ENCODE measurements at places on chromosomes 1 and 21.

GRCh38 chr1:112836642-112837041 lies 119.4 kb downstream of the SLC16A1 start:
- DNase-seq, result no peak

- DNase-seq, result no peak
Measured at GRCh38 chr1:222665964-222666363, 46.3 kb downstream of the AIDA start.

DNA sequence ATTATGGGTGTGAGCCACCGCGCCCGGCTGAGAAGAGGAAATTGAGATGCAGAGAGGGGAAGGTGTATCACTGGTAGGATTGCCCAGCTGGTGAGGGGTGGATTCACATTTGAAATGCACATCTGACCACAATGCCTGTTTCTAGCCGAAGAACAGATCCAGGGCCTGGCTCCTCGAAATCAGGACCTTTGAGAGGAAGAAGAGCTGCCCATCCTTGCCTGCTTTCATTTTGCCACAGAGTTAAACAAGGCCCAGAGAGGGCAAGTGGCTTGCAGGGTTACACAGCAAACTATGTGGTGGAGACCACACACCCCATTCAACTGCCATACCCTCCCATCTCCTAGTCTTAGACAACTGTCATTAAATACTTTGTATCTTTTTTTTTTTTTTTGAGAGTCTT lies 32.9 kb upstream of the TMEM61 start:
- no peak for DNase-seq

DNA sequence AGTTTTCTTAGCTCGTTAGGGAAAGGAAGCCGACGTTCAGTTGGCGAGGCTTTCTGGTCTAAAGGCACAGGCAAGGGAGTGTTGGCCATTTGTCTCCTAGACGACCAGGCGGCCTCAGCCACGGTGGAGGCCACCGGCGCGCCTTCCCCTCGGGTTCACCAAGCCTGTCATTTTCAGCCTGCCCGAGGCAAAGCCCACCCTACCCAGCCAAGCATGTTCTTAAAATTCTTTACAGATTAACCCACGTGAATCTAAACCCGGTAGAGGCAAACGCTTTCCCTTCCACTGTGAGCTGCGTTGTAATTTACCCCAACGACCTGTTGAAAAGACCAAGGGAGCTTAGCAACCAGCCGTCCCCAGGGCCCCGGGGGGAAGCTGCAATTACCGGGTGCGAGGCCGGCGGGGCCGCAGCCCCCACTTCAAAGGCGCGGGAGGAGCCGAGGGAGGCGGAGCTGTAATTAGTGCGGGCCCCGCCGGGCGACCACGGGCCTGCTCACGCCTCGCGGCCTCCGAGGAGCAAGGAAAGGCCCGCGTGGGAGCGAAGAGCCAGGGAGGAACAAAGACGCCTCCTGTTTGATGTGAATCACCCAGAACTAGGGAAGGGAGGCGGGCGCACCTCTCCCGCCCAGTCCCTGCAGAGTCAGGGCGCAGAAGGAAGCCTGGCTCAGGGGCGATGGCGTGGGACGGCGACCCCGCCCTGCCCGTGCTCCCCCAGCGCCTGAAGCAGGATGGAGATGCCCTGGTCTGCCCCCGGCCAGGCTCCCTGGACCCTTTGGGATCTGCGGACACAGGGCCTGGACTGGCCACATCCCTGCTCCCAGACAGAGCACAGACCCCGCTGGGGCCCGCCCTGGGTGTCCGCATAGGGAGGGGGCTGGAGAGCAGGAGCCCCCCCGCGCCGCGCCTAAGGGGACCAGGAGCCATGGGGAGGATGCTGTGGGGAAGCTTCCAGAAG lies 12.1 kb upstream of the TSPEAR start:
- DNase-seq, result no peak

GRCh38 chr1:167617153-167618147 lies 12.6 kb upstream of the RCSD1 start:
- no peak for DNase-seq

DNA sequence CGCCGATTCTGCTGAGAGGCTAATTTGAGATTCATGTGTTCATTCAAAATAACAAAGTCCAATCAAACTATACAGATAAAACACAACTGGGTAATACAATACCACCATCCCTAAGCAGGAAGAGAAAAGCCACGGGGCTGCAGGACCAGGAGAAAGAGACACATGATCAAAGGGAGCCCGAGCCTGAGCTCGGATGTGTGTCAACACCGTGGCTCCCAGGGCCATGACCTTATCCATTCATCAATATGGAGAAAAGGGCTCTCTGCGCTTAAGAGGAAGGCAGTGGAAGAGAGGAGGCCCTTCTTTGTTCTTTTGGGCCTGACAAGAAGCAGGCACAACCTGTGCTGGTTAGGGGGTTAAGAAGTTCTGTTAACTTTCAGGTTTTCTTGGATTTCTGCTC lies 56.7 kb downstream of the HUNK start:
- DNase-seq, result no peak

GRCh38 chr1:182762536-182762935 lies 27.0 kb upstream of the NPL start:
- DNase-seq, result no peak

- DNase-seq, result no peak
Measured at GRCh38 chr1:236565530-236565929, 38.8 kb downstream of the HEATR1 start.

DNA sequence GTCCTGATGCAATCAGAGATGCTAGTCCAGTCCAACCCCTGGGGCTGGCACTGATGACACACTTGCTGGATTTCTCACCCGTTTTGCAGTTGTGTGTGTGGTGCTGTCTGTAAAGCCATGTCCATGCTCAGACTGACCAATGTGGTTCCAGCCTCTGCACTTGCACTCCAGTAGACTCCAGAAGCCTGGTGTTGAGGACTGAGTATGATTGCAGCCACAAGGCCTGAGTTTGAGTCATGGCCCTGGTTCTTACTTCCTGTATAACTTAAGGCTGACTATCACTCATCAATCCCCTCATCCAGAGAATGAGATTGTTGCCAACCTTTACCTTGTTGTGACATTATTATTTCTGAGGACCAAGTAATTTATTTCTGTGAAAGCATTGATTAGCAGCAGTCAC lies 34.8 kb upstream of the IKBKE start:
- no peak for DNase-seq
